ENCODE measurements at places on chromosomes 12 and 14.

- no peak for DNase-seq
These were observed 17.7 kb downstream of the SLC4A8 start for GRCh38 chr12:51442324-51442723.

GRCh38 chr12:69329669-69330428 lies 18.3 kb upstream of the LYZ start:
- DNase-seq = no peak

DNA sequence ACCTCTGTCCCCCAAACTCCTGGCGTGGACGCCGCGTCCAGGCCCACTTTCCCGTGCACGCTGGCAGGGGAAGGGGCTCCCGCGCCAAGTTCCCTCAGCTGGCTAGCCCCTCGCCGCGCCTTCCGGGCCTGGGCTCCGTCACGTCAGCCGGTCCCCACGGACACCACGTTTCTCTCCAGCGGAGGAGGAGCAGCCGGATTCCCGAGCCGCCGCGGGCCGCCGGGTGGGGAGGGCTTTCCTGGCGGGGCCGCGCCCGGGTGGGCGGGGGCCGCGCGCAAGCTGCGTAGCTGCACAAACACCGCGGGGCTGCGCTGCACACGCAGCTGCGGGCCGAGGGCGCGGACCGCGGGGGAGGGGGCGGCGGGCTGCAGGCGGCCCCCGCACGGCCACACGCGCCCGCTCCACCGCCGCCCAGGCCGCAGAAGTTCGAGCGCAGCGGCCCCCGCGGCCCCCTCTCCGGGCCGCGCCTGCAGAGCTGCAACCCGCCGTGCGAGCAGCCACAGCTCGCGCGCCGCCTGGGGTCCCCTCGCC lies 45.1 kb upstream of the PNMA1 start:
- DNase-seq = peak; percentile 78

GRCh38 chr12:25775968-25776367 lies 182.5 kb upstream of the RASSF8 start:
- DNase-seq = no peak

- no peak for DNase-seq
These were observed 313.7 kb upstream of the DCN start for GRCh38 chr12:91496337-91496736.

GRCh38 chr12:25256005-25256404 lies 5.3 kb upstream of the KRAS start:
- DNase-seq = no peak

DNA sequence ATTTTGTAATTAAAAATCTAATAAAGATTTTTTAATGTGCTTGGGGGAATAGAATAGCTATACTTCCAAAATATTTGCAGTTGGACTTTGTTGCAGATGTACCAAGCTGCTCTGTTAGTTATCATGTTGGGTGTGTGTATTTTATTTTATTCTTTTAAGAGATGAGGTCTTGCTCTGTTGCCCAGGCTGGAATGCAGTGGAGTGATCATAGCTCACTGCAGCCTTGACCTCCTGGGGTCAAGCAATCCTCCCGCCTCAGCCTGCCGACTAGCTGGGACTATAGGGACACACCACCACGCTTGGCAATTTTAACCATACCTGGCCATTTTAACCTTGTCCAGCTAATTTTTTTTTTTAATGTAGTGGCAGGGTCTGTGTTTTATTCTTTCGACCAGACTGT lies 54.7 kb upstream of the MAP1LC3B2 start:
- DNase-seq = no peak

- no peak for DNase-seq
These were observed 10.6 kb upstream of the TNFAIP2 start for GRCh38 chr14:103112400-103113243.

DNA sequence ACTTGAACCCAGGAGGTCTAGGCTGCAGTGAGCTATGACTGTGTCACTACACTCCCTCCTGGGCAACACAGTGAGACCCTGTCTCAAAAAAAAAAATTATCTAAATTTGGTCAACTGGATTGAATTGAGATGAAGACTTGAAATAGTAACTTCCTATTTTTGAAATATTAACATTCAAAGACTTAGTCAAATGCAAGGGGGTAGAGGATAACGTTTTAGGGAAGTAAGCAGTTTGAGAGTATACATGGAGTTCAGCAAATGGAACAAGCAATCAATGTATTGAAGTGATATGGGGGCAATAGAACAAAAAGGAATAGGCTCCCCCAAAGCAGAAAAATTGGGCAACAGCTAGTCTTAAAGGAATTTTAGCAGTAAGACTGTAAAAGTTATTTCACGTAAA lies 4.6 kb upstream of the MFAP5 start:
- DNase-seq = no peak

GRCh38 chr12:82898441-82898840 lies 211.7 kb downstream of the TMTC2 start:
- DNase-seq = no peak

DNA sequence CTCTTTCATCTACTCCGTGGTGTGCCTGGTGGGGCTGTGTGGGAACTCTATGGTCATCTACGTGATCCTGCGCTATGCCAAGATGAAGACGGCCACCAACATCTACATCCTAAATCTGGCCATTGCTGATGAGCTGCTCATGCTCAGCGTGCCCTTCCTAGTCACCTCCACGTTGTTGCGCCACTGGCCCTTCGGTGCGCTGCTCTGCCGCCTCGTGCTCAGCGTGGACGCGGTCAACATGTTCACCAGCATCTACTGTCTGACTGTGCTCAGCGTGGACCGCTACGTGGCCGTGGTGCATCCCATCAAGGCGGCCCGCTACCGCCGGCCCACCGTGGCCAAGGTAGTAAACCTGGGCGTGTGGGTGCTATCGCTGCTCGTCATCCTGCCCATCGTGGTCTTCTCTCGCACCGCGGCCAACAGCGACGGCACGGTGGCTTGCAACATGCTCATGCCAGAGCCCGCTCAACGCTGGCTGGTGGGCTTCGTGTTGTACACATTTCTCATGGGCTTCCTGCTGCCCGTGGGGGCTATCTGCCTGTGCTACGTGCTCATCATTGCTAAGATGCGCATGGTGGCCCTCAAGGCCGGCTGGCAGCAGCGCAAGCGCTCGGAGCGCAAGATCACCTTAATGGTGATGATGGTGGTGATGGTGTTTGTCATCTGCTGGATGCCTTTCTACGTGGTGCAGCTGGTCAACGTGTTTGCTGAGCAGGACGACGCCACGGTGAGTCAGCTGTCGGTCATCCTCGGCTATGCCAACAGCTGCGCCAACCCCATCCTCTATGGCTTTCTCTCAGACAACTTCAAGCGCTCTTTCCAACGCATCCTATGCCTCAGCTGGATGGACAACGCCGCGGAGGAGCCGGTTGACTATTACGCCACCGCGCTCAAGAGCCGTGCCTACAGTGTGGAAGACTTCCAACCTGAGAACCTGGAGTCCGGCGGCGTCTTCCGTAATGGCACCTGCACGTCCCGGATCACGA lies 2.2 kb downstream of the SSTR1 start:
- DNase-seq = no peak

DNA sequence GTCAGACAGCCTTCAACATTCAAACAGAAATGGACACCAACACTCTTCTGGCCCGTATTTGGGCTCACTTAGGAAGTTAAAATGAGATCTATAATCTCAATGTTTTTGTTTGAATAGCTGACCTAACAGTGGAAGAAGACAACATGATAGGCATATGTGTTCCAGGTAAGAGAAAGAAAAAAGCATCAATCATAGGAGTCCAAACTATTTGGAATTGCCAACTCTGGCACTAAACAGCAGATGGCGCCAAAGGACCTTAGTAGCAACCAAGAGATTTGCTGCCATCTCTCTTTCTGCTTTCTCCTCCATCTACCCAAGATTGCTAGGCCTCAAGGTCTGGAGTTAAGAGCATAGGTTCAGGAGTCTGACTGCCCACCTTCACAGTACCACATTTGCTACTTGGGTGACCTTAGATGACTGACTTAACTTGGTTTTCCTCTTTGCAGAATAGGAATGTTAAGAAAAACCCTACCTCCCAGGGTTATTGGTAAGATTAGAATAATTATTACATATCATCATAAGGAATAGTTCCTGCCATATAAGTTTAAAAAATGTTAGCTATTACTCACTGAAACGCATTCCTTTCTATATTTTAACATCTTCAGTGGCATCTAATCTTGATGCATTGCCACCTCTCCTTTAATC lies 30.2 kb downstream of the PEX5 start:
- DNase-seq = peak; percentile 89

GRCh38 chr14:91202234-91202974 lies 42.1 kb downstream of the GPR68 start:
- peak; percentile 81 for DNase-seq

- peak; percentile 51 for DNase-seq
These were observed 3.2 kb downstream of the USP44 start for GRCh38 chr12:95548056-95548538.

DNA sequence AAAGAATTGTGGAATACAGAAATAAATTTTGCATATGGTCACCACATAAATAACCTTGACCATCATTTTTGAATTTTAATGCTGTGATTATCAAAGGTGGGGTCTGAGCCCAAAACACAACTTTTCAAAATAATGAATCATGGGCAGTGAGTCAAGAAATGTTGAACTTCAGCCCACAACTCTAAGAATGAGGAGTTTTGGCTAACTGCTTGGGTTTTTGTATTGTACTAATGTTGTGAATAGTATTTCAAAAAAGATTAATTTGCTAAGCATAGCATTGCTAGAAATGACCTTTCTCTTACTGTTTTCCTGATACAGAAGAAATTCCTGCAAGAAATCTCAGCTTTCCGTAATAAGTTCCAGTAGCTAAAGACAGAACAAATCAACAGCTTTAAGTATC lies 24.4 kb upstream of the YARS2 start:
- DNase-seq = peak; percentile 52

DNA sequence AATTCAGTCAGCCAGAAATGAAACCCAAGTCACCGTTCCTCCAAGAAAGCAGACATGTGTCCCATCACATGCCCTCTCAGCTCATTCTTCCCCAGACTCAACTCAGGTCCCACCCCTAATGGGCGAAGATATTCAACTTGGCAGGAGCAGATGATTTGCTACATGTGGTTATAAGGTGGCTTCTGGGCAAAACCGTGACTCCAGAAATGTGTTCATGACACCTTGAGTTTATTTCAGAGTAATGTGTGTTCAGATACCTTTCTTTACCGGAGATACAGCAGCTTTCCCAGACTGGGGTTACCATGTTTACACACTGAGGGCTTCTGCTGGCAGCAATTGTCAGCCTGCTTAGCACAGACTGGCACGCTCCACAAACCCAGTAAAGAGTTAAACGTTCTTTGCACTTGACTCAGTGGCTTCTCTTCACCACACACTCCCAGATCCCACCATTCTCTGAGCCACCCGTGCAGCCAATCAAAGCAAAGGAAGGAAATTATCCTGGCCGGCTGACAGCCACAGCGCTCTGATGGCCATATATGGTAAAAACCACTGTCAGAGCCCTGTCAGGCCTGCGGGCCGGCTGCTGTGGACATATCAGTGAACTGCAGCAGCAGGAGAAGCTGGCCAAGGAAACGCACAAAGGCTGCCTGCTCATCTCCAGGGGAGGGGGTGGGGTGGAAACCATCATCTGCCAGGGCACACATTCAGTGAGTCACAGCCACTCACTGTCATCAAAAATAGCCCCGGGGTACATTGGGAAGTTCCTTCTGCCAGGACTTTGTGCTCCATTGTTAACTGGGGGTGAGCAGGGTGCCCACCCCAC lies 39.9 kb downstream of the CORO1C start:
- peak; percentile 97 for DNase-seq

- no peak for DNase-seq
These were observed 21.9 kb downstream of the KDM2B start for GRCh38 chr12:121558956-121559355.

DNA sequence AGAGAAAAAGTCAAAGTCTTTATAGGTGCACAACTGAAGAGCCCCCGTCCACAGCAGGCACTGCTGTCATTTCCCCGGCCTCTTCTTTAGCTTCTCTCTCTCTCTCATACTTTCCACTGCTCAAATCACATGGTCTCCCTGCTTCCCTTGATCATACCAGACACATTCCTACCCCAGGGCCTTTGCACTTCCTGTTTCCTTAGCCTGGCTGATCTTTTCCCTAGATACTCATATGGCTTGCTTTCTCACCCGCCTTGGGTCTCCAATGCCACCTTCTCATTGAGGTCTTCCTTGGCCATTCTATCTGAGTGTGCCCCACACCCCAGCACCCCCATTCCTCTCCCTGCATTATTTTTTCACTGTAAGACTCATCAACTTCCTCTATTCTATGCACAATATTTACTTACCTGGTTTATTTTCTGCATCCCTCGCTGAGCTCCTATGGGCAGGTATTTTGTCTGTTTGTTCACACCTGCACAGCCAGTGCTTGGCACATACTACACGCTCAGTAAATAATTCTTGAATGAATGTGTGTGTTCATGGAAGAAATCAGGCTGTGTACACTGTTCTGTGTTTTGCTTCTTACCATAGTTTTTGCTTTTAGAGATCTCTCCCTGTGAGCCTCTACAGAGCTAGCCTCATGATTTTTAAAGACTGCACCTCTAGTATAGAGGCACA lies 31.9 kb downstream of the SERPINA1 start:
- no peak for DNase-seq

DNA sequence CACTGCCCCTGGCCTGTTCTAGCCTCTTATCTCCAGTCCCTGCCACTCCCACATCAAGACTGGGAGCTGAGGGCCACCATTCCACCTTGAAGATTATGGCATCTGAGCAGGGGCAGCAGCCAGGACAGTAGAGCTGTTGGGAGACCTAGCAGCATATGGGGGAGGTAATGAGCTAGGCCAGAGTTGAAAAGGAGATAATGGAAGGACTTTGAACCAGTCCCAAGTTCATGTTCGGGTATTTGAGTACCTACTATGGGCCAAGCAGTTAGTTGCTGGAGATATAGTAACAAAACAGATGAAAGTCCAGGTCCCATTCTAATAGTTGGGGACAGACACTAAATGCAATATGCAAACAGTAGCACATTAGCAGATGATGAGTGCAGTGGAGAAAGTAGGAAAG lies 151.5 kb downstream of the PLXNC1 start:
- no peak for DNase-seq

DNA sequence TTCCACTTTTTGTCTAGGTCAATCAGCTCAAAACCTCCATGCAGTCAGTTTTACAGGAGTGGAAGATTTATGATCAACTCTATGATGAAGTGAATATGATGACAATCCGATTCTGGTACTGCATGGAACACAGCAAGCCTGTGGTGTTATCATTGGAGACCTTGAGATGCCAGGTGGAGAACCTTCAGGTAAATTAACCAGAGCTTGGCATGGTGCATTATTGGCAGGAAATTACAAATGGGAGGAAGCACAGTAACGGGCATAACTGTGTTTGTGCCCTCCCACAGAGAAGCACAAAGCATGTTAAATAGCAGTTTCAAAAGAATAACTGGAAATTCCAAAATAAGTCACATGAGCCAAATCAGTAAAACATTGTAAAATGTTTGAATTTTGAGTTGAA lies 135.6 kb downstream of the ESR2 start:
- no peak for DNase-seq

- no peak for DNase-seq
These were observed 30.0 kb upstream of the OR4E1 start for GRCh38 chr14:21703357-21704326.

- DNase-seq = no peak
These were observed 57.2 kb downstream of the SYNE2 start for GRCh38 chr14:63909984-63910383.

- DNase-seq = peak; percentile 83
These were observed 653.9 kb upstream of the TBX3 start for GRCh38 chr12:115337693-115338543.

Measured in cardiac muscle cell (in vitro differentiated cells and primary cell).